Osteocyte (in vitro differentiated cells): ENCODE measurements at places on chromosomes 16 and 17. TPM values are rescaled to one million over a fixed set of nuclear protein-coding genes. Genes with fewer than 3 reads are reported as not detected.

DNA sequence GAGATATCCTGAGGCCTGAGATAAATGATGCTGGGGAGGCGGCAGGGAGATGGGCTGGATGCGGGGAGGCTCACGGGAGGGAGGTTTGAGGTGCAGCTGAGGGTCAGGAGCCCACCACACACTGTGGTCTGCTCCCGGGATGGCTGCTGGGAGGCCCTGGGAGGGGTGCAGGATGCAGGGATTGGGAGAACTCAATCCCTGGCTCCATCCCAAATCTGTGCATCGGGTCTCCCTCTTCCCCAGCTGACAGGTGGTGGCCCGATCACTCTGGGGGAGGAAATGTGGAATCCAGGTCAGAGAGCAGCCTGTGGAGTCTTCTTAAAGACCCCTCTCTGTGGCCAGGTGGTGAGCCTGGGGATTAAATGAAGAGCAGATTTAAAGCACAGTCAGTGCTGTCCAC, 12.0 kb downstream of the PHB1 start:
- DNase-seq: no peak

- no peak for DNase-seq
Observed at GRCh38 chr17:15346066-15346595, 4.7 kb upstream of the TEKT3 start.

GRCh38 chr16:83856792-83857191, 42.1 kb upstream of the MLYCD start:
- DNase-seq: no peak

- no peak for DNase-seq
Observed at GRCh38 chr17:66737524-66737923, 97.4 kb upstream of the CACNG5 start.

GRCh38 chr16:50323335-50324011, 45.3 kb downstream of the BRD7 start:
- DNase-seq: no peak

Gene HBM
- not detected in 2 replicates for total RNA-seq

Gene MVD
- total RNA-seq: 28.8 and 32.8 TPM in 2 replicates
